Dermis blood vessel endothelial cell (primary cell): ENCODE measurements at places on chromosomes 2 and 18. TPM values are rescaled to one million over a fixed set of nuclear protein-coding genes. Genes with fewer than 3 reads are reported as not detected.

DNA sequence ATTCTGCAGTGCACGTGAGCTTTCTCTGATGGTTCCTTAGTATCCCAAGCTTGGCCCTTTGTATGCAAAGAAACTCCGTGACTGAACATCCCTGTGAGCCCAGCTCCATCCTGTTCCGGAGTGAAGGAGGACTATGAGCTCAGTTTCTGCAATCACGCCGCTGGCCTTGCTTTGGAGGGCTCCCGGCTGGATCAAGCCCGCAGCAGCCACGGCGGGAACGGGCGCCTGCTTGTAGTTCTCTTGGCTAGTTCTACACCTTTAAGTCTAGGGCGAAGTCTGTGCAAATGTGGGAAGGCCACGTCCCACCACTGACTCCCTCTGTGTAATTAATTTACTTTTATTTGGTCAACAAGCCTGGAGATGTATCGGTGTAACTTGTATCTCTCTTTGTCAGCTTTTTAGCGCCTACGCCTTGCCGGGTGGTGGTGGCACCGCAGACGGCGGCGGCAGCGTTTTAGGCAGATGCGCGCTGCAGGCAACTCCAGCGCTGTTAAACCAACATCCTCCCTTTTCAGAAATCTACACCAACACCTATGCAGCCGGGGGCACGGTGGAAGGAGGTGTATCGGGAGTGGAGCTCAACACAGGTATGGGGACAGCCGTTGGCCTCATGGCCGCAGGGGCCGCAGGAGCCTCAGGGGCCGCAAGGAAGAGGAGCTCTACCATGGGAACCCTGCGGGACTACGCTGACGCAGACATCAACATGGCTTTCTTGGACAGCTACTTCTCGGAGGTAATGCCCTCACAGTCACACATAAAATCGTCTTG is 34.3 kb downstream of the DSG4 start:
- no peak for DNase-seq

Gene SCYGR4
- total RNA-seq, result not detected in 2 replicates

DNA sequence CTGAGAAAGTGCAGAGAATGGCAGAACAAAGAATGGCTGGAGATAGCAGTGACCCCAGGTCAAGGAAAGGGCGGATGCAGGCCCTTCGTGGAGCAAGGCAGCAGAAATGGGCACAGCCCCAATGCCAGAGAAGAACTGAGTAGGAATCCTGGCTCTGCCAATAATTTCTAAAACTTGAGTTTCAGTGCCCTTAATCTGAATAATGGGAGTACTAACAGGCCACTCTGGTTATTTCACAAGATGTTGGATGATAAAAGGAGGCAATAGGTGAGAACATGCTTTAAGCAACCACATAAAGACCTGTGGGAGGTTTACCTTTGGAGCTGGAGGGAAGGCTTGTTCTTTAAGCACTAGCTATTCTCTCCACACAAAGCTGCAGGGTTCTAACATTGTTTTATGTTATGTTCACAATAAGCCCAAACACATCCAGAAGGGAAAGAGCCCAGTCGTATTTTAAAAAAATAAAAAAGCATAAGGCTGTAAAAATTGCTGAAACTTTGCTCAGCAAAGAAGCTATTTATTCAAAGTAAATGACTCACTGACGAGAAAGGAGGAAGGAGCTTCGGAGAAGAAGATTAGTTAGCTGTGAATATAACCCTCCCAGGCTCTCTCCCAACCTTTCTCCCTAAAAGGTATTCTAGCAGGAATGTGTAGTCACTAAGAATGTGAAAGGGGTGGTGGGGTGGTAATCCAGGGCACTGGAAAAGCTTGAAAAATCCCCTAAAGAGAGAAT is 470.2 kb downstream of the TXNL1 start:
- no peak for DNase-seq

GRCh38 chr18:49135877-49136276 is 185.1 kb upstream of the SMAD7 start:
- peak; percentile 44 for DNase-seq

DNA sequence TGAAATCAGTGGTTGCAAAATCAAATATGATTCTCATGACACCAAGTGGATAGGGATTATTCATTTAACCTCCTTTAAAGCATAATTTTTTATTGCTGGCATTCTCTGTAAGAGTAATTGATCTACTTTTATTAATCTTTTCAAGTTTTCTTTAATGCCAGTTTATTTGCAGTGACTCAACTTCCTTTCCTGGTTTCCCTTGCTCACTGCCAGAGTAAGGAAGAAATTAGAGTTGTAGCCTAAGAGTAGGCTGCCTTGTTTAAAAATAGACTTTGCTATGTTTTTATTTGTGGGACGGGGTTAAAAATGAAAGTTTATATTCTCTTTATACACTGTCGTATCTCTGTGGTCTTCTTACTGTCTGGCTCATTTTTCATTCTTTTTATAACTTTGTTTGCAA is 148.6 kb downstream of the WDR7 start:
- DNase-seq, result peak; percentile 58

- DNase-seq, result no peak
Observed at GRCh38 chr2:120798567-120799247, 63.0 kb downstream of the GLI2 start.

Gene FNDC4
- 14.5 and 17.9 TPM in 2 replicates for total RNA-seq

- DNase-seq, result no peak
Observed at GRCh38 chr18:30957066-30957465, 85.5 kb downstream of the DSC3 start.

DNA sequence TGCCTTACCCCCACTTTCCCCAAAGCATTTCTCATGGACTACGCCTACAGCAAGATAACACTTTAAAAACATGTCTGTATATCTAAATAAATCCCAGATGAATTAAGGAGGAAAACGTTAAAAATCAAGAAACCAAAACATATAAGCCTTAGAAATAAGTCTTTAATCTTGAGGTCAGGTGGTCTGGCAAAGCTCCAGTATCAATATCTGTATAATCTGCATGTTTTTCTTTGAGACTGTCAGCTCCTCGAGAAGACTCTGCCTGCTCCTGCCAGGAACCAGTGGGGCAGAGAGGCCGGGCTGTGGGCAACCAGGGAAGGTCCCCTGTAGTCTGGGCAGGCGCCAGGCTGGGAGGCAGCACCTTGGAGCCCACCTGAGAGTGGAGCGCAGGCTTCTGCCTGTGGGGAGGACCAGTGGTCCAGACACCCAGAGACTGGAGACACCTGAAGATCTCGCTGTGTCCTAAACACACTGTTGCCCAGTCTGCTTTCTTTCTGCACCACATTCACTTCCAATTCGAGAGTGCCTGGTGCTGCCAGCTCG is 291.0 kb upstream of the SOX11 start:
- DNase-seq, result no peak

Gene ASPRV1
- 0.14 and 0.34 TPM in 2 replicates for total RNA-seq

GRCh38 chr2:156333274-156333950 is 891 bp upstream of the NR4A2 start:
- DNase-seq, result no peak

DNA sequence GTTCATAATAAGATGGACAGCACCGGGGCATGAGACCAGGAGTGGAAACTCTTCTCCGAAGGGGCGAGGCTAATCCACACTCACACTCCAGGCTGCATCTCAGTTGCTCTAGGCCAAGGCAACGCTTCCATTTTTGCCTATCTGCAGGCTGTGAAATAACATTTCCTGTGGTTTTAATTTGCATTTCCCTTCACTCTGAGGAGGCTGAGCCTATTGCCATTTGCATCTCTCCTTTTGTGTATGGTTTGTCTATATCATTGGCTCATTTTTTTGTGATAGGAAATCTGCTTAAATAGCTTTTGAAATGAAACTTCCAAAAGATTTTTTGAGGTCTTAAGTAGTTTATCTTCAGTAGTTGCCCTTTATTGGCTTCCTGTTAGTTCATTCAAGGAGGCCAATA is 57.6 kb downstream of the TPGS2 start:
- no peak for DNase-seq

Gene NCKAP1
- 171 and 364 TPM in 2 replicates for total RNA-seq

DNA sequence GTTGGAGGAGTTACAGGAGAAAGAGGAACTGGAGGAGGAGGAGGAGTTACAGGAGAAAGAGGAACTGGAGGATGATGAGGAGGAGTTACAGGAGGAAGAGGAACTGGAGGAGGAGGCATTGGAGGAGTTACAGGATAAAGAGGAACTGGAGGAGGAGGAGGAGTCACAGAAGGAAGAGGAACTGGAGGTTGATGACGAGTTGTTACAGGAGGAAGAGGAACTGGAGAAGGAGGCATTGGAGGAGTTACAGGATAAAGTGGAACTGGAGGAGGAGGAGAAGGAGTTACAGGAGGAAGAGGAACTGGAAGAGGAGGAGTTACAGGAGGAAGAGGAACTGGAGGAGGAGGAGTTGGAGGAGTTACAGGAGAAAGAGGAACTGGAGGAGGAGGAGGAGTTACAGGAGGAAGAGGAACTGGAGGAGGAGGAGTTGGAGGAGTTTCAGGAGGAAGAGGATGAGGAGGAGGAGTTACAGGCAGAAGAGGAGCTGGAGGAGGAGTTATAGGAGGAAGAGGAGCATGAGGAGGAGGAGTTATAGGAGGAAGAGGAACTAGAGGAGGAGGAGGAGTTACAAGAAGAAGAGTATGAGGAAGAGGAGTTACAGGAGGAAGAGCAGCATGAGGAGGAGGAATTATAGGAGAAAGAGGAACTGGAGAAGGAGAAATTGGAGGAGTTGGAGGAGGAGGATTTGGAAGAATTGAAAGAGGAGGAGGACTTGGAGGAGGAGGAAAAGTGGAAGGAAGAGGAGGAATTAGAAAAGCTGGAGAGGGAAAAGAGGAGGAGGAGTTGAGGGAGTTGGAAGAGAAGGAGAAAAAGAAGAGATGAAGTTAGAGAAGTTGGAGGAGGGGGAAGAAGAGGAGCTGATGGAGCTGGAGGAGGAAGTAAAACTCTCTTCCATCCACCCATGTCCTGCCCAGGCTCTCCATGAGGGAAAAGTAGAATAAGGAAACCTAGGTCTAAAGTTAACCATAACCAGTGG is 37.2 kb downstream of the CLASP1 start:
- no peak for DNase-seq

Gene COL4A4
- total RNA-seq, result 0.05 and 0.17 TPM in 2 replicates

DNA sequence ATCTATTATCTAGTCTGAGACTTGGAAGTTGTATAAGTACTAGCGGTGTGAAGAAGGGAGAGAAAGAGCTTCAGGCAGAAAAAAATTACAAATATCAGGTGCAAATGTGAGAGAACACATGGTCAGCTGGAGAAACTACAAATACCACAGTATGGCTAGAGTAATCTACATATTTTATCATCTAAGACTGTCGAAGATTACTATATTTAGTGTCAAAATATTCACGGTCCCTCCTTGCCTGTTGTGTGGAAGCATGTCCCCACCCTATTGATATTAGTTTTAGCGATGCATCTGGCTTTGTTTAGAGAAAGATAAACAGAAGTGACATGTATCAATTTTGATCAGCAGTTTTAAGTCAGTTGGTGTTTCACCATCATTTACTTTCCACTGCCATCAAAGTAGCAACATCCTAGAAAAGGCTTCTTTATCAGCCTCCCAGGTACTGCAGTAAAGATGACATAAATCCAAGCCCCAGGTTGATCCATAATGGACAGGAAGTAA is 90.5 kb upstream of the ITGA4 start:
- DNase-seq, result no peak

DNA sequence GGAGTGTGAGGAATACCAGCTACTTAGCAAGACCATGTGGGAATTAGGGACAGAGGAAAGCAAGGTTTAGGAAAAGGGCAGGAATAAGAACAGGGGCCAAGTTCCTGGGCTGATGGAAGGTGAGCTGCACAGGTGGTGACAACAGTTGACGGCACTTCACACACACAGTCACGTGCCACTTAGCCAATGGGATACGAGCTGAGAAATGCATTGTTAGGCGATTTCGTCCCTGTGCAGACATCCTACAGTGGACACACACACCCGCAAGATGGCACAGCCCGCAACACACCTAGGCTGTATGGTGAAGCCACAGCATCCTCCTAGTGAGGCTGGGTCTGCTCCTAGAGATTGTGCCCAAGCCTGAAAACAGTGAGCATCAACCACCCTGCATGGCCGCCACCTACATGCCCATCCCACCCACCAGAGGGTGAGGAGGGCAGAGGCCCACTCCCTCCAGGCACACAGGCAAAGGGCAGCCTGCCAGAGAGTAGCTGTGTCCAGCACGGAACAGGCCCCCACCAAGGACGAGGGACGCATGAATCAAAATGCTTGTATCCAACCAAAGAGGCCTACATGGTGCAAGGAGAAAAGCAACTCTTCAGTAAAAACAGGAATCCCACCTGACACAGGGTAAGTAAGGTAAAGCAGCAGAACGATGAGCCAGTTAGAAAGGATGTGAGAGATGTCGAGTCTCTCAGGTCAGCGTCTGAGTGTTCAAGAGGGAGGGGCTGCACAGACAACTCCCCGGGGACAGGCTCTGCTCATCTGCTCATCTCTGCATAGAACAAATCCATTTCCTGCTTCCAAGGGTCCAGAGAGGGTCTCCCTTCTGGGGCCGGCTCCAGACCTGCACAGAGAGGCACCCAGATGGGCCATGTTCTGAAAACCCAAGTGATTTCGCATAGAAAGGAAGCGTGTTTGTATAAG is 51.3 kb downstream of the ZNF516 start:
- no peak for DNase-seq

DNA sequence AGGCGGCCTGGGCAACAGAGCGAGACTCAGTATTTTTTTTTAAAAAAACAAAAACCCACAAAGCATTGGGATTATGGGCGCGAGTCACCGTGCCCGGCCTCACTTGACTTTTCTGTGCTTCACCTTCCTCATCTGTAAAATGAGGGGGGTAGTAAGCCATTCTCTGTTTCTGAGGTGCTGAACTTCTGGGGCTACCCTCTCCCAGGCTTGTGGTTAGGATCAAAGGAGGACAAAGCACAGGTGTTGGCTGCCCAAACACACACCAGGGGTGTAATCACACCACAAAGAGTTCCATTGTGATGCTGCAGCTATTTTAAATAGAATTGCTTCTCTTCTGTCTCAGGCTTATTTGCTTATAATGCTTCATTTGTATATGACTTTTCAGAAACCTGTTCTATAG is 35.8 kb upstream of the INHBB start:
- DNase-seq, result no peak

DNA sequence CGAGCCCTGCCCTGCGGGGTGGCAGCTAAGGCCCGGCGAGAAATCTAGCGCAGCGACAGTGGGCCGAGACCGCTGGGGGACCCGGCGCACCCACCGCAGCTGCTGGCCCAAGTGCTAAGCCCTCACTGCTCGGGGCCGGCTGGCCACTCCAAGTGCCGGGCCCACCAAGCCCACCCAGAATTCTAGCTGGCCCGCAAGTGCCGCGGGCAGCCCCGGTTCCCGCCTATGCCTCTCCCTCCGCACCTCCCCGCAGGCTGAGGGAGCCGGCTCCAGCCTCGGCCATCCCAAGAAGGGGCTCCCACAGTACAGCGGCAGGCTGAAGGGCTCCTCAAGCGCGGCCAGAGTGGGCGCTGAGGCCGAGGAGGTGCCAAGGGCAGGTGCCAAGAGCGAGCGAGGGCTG is 55.2 kb upstream of the RND3 start:
- no peak for DNase-seq

Gene LAMA3
- 14.1 and 15.9 TPM in 2 replicates for total RNA-seq

DNA sequence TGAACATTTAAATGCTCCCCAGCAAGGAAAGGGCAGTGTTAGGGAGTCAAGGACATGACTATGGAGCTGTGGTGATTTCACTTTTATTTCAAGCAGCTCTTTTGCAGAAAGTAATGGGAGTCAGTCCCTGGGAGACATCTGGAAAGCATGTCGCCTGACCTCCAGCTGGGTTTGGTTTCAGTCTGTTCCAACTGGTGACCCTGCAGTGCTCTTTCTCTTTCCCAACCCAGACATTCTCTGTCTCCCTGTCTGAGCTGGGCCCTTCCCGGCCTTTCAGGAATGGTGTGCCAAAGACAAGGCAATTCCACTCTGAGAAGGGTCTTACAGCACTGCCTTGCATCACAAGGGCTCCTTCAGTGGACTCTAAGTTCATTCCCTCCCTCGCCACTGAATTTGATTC is 323.2 kb downstream of the OSR1 start:
- no peak for DNase-seq
